ENCODE measurements at places on chromosomes 7 and 10.

GRCh38 chr10:50641626-50642025 lies 17.9 kb upstream of the SGMS1 start:
- DNase-seq: no peak

GRCh38 chr7:27091941-27092818 lies 3.6 kb downstream of the HOXA1 start:
- no peak for DNase-seq

DNA sequence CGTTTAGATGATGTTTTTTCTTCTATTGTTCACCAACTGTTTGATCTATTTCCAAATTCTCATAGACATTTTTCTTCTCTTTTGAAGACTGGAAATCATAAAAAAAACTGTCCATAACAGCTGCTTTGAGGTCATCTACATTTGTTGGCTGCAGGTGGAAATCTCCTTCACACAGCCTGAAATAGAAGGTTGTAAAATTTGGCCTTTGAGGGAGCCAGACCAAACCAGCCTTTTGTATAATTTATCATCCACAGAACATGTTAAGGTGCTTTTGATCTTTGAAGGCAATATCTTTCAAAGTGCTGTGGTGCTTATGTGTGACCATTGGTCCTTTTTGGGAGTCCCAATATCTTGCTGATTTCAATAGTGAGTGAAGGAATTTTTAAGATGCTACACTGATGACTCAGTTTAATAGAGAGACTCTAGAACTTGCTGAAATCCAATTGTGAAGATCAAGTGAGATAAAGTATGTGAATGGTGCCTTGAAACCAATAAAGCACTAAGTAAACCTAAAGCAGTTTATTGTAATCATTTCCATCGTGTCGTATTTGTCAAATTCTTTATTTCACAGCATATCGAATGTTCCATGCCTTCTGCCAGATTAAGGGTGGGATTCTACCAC lies 5.4 kb downstream of the FERD3L start:
- no peak for DNase-seq

GRCh38 chr7:47354831-47355541 lies 226.9 kb downstream of the TNS3 start:
- no peak for DNase-seq

DNA sequence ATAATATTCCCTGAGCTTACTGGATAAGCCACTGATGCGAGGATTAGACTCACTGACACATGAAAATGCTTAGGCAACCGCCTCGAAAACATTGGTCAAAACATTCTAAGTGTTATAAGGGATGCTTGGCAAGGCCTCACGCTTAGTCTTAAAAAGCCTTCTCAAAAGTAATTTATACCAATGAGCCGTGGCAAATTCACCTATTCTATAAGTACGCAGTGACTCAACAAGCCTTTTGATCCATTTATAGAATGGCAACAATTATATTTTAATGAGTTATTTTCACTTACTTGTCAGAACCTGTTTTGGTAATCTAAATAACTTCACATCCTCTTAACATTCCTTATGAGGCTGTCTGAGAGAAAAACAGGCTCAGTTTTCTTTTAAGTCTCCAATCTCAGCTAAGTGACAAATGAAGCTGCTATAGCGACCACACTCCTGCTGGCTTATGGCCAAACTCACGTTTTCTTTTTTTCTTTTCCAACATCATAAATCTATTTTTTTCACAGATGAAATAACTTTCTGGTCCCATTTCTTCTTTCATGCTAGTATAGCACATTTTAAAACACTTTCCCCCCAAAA lies 121.2 kb upstream of the AFAP1L2 start:
- no peak for DNase-seq

Data from GOT3 (cell line).